ENCODE measurements at places on chromosomes 5 and 9.
A peak's percentile ranks its signal among the peaks of the same experiment; 100 is the strongest.

- DNase-seq: no peak
These were observed 176.9 kb upstream of the WWC1 start for GRCh38 chr5:168114444-168115017.

DNA sequence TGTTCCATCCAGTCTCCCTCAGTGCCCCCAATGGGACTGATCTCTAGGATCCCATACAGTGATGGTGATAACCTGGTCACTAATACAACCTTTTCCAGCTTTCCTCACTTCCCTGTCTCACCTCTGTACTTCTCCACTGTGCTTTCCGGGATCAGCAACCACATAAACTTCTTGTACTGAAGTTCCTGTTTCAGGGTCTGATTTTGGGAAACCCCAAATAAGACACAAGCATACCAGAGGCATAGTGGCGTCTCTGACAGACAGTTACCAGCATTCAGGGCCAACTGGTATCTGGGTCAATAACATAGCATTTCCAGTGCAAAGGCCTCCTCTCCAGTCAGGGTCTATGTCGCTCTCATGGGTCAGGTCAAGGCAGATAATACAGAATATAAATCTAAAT lies 64.3 kb downstream of the GLDC start:
- DNase-seq: no peak

GRCh38 chr5:132781029-132781428 lies 4.0 kb upstream of the SEPTIN8 start:
- DNase-seq: no peak

DNA sequence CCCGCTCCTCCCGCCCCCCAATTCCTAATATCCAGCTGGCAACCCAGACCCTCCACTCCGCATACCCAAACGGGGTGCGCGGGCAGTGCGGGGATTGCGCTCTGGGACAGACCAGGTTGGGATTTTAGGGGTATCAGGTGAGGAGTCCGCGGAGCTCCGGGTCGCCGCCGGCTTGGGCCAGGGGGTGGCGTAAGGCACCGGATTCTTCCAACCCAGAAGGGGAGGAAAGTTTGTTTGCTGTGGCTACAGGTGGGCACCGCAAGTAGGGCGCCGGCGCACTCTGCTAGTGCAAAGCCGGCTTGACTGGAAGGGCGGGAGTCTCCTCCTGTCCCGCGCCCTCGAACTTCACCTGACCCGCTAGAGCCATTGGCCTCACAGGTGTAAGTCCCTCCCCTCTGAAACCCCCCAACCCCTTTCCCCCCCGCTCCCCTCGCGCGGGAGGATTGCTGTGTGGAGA lies 709 bp downstream of the IQGAP2 start:
- no peak for DNase-seq

DNA sequence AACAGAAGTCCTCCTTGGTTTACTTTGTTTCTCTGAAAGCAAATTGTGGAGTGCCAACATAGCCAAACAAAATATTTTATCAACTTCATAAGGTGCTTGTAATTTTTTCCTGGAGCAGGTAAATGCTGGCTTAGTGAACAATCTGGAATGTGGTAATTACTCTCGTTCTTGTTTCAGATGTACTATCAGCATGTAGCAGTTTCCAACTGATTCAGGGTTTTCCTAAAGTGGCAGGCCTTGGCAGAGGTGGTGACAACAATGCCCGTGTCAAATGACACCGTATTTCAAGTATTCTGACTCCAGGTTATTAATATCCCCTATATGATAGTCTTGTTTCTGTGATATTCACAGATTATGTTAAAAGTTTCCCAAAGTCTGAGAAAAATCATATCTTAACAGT lies 1.2 kb downstream of the C9orf72 start:
- no peak for DNase-seq

- no peak for DNase-seq
These were observed 24.9 kb downstream of the NEK6 start for GRCh38 chr9:124282442-124283227.

DNA sequence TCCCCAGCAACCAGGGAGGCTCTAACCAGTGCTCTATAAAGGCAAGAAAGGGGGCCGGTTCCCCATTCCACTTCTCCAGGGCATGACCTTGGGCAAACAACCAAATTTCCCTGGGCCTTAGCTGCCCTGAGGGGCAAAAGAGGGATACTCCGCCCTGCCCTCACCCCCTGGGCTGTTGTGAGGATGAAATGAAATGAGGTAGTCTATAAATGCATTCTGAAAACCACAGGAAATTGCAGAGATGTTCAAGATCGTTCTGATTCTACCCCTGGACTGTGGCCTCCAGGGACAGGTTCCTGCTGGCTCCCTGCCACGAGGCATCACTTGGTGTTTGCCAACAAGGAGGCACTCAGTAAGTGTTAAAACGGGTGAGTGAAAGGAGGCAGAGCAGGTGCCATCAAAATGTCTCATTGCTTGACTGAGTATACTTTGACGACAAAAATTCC lies 5.7 kb downstream of the RAPGEF1 start:
- no peak for DNase-seq

- no peak for DNase-seq
These were observed 15.4 kb downstream of the LMAN2 start for GRCh38 chr5:177336112-177336511.

DNA sequence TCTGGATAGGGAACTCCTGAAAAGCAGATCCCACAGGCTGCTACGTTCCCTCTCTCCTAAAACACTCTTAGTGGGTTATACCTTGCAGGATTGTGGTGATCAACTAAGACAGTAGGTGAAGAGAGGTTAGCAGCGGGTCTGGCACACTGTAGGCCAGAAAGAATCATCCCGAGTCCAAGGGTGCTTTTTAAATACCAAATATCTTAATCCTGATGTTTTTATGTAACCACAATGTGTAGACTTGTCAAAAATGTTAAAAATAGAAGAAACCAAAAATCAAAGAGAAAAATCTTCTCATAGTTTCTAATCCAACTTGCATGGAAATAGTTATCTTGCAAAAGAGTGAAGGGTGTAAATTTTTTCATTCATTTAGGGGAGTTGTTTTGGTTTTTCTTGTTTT lies 52.3 kb upstream of the IFNK start:
- DNase-seq: no peak

- DNase-seq: no peak
These were observed 359.8 kb upstream of the ZNF608 start for GRCh38 chr5:125106271-125106670.

GRCh38 chr5:150144879-150145278 lies 10.8 kb downstream of the PDGFRB start:
- DNase-seq: no peak

- DNase-seq: no peak
These were observed 417.3 kb downstream of the RAB3C start for GRCh38 chr5:59000211-59000610.

- no peak for DNase-seq
These were observed 4.1 kb downstream of the ISOC1 start for GRCh38 chr5:129098488-129099183.

GRCh38 chr5:83846624-83847350 lies 126.1 kb upstream of the HAPLN1 start:
- DNase-seq: no peak

DNA sequence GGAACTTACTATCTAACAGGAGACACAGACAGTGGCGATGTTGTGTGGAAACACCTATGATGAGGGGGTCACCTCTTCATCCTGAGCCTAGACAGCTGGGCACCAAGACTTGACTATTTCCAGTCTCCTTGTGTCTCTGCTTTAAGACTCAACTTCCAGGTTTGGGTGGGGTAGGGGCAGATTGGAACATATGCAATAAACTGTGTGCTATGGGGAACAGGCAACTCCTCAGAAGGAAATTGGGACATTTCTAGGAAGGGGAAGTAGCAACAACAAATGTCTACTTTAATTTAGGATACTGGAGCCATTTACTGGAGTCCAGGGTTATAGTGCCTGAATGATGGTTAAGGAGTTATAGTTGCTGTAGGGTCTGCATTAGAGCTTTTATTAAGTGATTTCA lies 57.3 kb downstream of the FGF18 start:
- no peak for DNase-seq

DNA sequence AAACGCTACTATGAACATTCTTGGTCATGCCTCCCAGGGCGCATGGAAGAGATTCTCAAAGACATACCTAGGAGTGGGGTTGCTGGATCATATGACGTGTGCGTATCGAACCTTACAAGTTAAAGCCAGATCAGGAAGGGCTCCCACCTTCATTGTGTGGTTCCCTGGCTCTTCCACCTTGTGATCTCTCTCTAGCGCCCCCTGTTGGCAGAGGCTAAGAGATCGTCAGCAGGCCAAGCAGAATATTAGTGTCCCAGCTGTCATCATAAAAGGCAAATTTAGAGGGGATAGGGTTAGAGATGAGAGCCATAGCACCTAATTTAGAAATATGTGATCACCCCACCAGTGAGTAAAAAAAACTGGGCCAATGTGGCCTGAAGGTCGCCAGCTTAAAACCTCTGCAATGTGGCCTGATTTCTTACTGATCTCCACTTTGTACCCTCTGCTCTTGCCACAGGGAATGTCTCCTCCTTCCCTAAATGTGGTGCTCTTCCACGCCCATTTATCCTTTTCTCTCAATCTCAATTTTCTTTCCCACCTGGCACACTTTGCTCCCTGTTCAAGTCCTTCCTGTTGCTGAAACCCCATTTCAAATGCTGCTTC lies 91.7 kb upstream of the SHB start:
- DNase-seq: no peak

- DNase-seq: no peak
These were observed 72.5 kb downstream of the AMBP start for GRCh38 chr9:114005371-114006154.

DNA sequence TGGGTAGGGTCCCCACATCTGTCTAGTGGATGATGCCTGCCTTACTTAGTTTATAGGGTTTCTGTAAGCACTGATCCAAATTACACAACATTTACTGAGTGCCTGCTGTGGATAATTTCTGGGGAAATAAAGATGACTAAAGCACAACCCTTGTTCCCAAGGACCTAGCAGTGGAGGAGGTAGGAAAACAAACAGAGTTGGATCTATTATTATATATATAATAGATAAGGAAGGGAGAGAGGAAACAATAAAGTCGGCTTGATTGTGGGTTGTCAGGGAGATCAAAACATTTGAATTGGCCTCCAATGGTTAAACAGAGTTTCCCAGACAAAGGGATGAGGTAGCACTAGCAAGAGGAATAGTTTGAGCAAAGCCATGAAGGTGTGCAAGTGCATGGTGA lies 14.0 kb downstream of the IL33 start:
- DNase-seq: no peak

DNA sequence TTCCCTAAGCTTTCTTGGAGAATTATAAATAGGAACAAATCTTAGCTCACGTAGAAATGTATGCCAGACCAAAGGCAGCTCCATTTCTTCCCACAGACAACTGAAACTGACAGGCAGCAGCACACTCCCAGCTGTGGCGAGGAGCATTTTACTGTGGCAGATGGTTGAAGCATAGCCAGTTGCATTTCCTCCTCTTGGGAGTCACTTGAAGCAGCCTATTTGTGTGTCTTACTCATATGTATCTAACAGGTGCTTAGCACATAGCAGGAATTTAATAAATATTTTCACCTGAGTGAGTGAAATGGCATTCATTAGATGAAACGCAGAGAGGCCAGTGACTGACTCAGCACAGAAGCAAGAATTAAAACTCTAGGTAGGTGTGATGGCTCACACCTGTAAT lies 12.3 kb upstream of the MTMR12 start:
- no peak for DNase-seq

- no peak for DNase-seq
These were observed 149.8 kb upstream of the SLC28A3 start for GRCh38 chr9:84490206-84490841.

DNA sequence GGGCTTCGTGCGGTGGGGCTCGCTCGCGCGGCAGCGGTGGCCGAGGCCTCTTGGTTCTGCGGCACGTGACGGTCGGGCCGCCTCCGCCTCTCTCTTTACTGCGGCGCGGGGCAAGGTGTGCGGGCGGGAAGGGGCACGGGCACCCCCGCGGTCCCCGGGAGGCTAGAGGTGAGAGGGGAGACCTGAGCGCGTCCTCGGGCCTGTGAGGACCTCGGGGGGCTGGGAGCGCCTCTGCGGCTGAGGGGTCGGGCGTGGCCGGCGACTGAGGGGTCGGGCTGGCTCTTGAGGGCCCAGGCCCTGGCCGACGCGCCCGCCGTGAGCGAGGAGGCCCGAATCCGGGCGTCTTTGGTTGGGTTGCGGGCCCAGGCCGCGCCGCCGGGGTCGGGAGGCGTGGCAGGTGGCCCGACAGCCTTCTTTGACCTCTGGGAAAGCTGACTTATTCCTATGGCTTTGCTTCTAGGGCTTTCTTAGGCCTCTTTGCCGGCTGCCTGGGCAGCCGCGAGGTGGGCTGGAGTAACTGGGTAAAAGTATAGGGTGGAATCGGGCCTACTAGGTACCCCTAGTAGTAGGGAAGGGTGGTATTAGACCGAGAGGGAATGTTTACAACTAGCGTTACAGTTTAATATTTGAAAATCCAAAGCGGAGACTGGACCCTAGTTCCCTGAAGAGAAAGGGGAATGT lies at the start of gene CANX:
Gene CANX, plus strand, starts transcription at position 33 of the 681 bp plus-strand sequence. CDS start 6,715 bp downstream, outside the sequence.
- no peak for DNase-seq

DNA sequence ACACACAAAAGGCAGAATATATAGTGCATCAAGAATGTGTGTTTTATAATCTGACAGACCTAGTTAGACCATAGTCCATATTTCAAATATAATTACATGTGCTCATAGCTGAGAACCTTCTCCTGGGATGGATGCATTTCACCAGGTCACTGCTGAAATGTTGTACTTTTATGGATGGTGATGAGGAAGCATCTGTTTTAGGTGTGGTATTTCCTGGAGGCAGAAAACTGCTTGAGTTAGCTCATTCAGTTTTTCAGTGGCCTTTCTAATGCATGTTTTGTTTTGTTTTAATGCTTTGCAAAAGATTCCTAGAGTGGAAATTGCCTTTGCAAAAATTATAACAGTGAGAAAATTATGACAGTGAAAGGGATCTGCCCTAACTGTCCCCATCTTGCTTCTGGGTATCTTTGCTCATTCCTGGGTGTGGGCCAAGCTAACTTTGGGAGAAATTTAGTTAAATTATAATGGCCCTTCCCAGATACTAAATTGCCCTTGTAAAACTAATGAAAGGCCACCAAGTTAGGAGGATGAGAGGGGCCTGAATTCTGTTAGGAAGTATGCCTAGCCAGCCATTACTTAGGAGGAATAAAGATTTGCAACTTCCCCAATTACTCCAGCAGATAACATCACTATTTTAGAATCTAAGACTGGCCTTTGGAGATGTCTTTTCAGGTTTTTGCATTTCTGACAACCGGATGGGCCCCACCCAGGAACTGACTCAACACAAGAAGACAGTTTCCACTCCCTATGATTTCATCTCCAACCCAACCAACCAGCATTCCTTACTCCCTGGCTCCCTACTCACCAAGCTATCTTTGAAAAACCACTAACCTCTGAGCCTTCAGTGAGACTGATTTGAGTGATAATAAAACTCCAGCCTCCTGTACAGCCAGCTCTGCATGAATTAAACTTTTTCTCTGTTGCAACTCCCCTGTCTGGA lies 7.0 kb upstream of the IL12B start:
- DNase-seq: peak; percentile 48

GRCh38 chr5:155368490-155368889 lies 354.9 kb downstream of the KIF4B start:
- DNase-seq: no peak

GRCh38 chr5:110873773-110874437 lies 135.1 kb downstream of the SLC25A46 start:
- DNase-seq: no peak

DNA sequence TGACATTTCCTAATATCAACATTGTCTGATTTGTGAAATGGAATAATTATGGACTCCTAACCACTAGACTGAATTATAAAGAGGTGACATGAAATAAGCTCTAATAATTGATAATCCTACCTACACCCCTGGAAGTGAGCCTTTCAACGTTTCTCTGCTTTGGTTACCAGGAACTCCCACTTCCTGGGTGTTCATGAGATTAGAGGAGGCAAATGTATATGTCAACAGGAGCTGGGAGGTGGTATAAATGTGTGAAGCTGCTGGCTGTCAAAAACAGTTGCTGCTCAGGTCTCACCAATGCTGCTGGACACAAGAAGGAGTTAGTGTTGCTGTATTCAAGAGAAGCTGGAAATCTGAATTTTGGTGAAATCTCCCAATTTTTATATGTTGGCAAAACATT lies 96.8 kb downstream of the CAMK4 start:
- DNase-seq: no peak
